Forelimb muscle (tissue), 1 donor: ENCODE measurements at places on chromosomes 16 and 17.

DNA sequence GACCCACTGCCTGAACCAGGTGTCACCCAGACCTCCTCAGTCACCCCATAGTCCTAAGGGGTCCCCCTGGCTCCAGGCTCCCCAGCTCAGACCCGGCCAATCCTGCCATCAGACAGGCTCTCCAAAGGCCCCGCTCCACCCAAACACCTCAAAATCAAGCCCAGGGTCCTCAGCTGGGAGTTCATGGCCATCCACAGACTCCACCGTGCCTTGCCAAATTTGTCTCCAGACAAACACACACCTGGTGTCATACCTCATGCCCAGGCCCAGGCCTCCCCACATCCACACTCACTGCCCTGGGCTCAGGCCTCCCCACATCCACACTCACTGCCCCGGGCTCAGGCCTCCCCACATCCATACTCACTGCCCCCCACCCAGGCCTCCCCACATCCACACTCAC is 12.5 kb downstream of the RPH3AL start:
- DNase-seq = no peak

- DNase-seq = no peak
Measured at GRCh38 chr16:6250511-6250910, 1082.1 kb upstream of the RBFOX1 start.

DNA sequence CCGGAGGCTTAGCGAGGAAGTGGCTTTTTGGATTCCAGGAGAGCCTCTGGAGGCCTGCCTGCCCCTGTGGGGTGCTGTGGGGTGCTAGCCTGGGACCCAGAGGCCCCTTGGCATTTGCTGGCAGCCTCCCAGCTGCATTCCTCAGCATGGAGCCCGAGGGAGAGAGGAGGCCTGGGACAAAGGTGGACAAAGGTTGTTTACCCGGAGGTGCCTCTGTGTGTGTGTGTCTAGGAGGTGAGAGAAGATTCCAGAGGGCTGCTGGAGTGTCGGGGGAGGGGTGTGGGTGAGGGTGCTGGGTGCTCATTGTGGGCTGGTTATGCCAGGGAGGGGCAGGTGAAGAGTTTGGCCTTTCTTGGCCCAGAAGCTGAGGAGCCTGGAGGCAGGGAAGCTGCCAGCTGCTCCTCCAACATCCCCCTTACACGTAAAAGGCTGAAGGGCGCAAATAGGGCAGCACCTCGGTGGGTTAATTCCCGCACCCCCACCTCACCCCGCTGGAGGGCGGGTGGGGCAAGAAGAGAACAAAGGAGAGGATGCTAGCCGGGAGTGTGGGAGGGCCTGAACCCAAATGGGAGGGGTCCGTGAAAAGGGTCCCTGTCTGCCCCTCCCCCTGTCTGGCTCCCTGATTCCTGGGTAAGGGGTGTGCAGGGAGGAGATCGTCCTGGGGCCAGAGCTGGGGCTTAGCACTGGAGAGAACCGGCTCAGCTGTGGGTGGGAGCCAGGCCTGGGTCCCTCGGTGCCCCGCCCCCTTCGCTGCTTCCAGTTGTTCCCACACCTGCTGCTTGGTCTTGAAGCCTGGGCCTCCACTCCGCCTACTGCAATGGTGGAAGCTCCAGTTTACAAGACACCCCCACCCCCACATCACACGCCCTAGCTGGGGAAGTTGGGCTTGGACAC is 9.9 kb downstream of the HEXIM2 start:
- DNase-seq = no peak

DNA sequence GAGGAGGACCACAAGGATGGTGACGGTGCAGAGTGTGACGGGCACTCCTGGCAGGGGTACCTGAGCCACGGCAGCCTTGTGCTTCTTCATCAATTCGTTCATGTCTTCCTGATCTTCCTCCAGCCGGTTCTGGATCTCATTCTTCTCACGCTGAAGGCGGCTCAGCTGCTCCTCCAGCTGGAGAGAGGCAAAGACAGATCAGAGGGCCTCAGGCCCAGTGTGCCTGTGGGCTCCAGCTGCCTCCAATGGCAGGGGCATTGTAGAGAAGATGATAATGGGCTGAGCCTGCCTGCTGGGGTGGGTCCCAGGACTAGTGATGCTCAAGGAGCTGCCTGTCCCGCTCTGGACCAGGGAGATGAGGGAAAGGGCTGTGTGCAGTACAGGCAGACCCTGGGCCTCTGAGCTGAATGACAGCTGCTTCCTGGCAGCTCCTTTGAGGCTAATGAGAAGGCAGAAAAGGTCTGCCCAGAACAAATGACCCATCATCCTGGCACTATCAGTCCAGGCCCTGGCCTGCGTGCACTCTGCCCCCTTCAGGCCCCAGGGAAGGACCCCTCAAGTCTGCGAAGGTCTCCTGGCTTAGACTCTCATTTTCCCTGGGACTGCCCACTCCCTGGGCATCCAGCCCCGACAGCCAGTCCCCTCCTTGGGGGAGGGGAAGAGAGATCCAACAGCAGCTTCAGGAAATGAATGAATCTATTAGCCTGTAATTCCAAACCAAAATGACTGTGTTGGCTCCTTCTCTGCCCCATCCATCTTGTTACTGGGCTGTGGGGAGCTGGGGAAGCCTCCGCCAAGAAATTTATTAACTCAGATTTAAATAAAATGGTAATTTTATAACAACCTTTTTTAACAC is 48.0 kb downstream of the PIPOX start:
- DNase-seq = no peak
